ENCODE measurements at places on chromosomes 5 and 9.

- DNase-seq: no peak
These were observed 15.6 kb upstream of the TPM2 start for GRCh38 chr9:35705372-35705771.

DNA sequence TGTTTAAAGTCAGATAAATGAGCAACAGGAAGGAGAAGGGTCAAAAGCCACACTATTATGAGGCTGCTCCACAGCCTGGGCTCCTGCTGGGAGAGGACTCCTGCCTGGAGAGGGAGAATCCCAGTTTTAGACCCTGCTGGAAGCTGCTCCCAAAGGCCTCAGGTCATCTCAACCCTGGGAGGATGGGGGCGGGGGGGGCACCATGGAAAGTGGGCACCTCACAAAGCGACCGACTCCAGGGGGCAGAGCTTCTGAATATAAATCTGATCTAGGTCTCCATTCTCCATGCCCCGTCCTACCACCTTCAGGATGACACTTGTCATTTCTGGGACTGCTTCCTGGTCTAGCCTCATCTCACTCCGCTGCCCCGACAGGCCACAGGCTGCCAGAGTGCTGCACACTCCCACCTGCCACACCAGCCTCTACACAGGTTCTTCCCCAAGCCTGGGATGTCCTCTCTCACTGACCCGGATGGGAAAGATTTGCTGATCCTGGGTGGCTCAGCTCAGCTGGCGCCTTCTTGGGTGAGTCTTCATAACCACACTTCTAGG is 183.4 kb downstream of the GAPVD1 start:
- no peak for DNase-seq

DNA sequence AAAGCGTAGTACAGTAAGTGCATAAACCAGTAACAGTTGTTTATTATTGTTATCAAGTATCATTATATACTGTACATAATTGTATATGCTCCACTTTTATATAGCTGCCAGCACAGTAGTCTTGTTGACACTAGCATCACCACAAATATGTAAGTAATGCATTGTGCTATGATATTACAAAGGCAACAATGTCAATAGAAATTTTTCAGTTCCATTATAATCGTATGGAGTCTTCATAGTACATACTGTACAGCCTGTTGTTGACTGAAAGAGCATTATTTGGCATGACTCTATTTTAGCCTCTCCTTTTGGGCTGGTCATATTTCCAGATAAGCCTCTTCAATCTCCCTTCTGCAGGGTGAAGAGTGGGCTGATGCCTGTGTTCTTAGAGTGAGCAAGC is 40.4 kb downstream of the CFAP95 start:
- no peak for DNase-seq

- no peak for DNase-seq
These were observed 57.2 kb downstream of the TMOD1 start for GRCh38 chr9:97558701-97559101.

GRCh38 chr5:137491121-137491520 is 8.0 kb downstream of the SPOCK1 start:
- DNase-seq: no peak

Data from DMS79 (cell line).